SJSA1 (cell line): ENCODE measurements at places on chromosomes 11 and 22. TPM values are rescaled to one million over a fixed set of nuclear protein-coding genes. Genes with fewer than 3 reads are reported as not detected.

SLCO2B1 gene
- total RNA-seq, result 0.13 and 2.2 TPM in 2 replicates

DNA sequence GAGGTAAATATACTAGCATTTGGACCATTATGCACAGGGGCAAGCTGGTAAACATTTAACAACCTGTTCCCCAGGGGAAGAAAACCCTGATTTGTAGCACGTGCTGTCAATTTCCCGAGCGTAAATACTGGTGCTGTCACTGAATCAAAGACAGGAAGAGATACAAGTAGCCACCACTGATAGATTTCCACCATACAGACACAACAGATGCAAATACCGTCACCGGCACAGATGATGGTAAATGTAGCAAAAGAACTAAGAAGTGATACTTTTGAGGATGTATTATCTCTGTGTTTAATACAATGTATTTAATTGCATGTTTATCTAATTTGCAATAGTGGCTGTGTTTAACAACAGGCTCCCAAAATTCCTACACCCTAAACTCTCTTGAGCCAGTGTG, 39.6 kb downstream of the SHISAL1 start:
- no peak for DNase-seq

FAM180B gene
- total RNA-seq, result not detected in 2 replicates

DNA sequence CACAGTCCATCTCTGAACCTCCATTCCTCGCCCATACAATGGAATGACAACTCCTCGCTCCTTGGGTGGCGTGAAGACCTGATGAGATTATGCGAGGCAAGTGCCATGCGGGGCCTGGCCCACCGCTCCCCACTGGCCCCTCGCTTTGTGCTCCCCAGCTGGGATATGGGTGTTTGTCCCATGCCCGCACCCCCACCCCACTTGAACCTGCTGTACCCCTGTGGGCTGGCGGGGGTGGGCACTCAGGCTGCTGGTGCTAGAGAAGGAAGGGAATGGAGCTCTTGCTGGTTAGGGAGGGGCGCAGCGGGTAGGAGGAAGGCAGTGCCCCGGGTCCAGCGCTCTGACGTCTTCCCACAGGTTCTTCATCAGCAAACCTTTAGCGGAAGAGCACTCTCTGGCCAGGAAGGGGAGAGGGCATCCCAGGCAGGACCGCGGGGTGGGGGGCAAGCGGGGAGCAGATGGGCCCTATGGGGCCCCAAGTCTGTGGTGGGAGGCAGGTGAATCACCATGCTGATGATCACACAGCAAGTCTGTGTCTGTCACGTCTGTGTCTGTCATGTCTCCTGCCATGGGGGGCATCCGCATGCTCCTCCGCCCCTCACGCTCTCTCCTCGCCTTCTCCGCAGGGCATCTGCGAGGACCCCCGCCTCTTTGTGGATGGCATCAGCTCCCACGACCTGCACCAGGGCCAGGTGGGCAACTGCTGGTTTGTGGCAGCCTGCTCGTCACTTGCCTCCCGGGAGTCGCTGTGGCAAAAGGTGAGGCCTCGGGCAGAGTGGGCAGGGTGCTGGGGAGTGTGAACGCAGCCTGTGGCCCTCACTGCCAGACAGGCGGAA, 9.4 kb upstream of the OMP start:
- no peak for DNase-seq
